ENCODE measurements at places on chromosomes 3 and 15.

DNA sequence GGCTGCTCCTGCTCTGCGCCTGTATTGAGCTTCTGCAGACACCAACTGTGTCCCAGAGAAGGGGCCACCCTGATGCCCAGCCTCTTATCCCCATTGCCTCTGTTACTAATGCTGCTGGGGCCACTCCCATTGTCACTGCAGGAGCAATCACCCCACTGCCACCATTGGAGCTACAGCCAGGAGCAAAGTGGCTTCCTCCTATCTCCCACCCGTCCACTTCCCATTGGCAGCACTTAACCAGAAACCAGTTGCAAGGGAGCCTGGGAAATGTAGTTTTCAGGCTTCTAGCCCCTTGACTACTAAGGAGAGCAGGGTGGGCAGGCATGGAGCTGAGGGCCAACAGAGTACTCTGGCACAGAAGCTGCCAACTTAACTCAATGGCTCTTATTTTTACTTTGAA lies 55.9 kb upstream of the KLF13 start:
- DNase-seq = no peak

GRCh38 chr3:40886660-40887425 lies 312.5 kb upstream of the CTNNB1 start:
- DNase-seq = no peak

GRCh38 chr3:192905980-192906678 lies 11.5 kb downstream of the MB21D2 start:
- no peak for DNase-seq

GRCh38 chr3:183792976-183793375 lies 32.4 kb downstream of the MAP6D1 start:
- DNase-seq = no peak

All from stimulated activated CD8-positive, alpha-beta memory T cell treated with anti-CD3 and anti-CD28 coated beads, Interleukin-15, amount 100 ng/mL, for 4 hours (primary cell).